NCI-H748 treated with DMSO at 0.1 percent for 48 hours (cell line): ENCODE measurements at places on chromosomes 1 and 21.

GRCh38 chr1:200963076-200963475 is 60.4 kb downstream of the KIF21B start:
- DNase-seq: no peak

- peak; percentile 19 for DNase-seq
These were observed 4.0 kb upstream of the CSF3R start for GRCh38 chr1:36486439-36487335.

DNA sequence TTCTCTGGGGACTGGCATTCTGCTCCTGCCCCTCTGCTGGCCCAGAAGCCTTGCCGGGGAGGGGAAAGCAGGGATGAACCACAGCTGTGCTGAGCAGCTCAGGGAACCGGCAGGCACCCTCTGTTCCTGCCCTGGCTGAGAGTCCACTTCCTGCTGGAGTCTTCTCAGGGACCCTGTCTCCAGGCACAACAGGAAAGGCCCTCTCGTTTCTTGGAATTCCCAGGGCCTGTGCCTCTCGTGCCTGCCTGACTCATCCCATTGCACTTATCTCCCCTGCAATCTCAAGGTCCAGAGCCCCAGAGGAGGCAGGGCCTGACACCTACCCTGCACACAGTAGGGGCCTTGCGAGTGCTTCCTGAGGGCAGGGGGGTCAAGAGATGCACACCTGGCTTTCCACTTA is 1.1 kb upstream of the EDN2 start:
- no peak for DNase-seq

DNA sequence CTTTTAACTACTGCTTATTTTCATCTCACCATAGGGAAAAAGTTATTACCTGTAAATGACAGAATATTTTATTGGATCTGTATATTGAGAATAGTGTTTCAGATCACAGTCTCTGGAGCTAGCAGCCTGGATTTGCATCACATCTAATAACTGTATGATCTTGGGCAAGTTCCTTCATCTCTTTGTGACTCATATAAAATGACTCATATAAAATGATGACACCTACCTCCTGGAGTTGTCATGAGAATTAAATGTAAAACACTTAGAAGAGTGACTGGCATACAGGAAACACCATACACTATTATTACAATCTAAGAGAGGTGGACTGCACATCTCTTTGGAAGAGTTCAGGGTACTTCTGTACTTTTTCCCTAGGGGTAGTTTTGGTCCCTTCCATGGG is 421.3 kb downstream of the NEGR1 start:
- no peak for DNase-seq

- no peak for DNase-seq
These were observed 110.1 kb downstream of the OLFML2B start for GRCh38 chr1:161913482-161914140.

GRCh38 chr1:214264196-214264595 is 16.8 kb upstream of the SMYD2 start:
- DNase-seq: no peak

DNA sequence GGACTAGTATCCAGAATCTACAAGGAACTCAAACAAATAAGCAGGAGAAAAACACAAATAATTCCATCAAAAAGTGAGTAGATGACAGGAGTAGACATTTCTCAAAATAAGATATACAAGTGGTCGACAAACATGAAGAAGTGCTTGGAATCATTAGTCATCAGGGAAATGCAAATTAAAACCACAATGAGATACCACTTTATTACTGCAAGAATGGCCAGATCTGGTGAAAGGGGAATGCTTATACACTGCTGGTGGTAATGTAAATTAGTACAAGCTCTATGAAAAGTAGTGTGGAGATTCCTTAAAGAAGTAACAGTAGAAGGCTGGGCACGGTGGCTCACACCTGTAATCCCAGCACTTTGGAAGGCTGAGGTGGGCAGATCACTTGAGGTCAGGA is 73.8 kb downstream of the POU2F1 start:
- DNase-seq: no peak

DNA sequence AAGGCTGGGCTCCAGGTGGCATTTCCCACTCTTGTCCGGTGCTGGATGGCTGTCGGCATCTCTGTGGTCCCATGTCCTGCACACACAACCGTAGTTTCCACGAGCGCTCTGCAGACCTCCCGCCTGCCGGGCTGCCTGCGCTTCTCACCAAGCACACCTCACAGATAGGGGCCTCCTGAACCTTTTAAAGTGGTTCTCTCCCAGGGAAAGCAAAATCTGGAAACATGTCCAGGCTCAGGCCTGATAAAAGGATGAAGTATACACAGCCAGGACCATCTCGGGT is 46.2 kb downstream of the CAPN9 start:
- DNase-seq: no peak
